ENCODE measurements at places on chromosomes 2 and 18.
A peak's percentile ranks its signal among the peaks of the same experiment; 100 is the strongest.

- DNase-seq = no peak
Measured at GRCh38 chr2:159326569-159327255, 40.2 kb upstream of the WDSUB1 start.

DNA sequence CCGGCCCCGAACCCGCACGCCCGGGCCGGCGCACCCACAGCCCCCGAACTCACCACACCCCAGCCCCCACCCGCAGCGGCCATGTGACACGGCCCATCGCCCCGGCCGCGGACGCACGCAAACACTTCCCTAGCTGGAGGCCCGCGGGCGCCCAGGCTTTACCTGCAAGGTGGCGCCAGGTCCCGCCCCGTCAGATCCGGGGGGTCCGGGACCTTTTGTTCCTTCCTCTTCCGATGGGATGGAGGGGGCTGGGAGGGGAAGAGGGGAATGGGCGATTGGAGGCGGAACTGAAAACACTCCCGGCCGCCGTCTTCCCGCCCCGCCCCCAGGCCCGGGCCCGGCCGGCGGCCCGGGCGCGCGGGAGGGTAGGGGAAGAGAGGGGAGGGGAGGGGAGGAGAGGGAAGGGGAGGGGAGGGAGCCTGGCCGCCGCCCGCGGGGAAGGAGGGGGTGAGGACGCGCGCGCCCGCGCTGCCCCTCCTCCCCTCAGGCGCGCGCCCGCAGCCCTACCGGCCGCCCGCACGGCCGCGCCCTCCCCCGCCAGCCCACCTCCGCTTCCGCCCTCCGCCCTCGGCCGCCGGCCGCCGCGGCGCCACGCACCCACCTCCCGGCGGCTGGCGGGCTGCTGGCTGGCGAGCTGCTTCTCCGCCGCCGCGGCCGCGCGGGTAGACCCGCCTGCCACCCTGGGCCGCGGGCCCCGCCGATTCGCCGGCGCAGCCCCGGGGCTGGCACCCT lies at the start of gene SMAD2:
SMAD2 (minus strand) TSS at position 461 of the 732 bp plus-strand sequence. CDS start 33,903 bp downstream, outside the sequence.
- peak; percentile 84 for DNase-seq

GRCh38 chr2:43370146-43370545 lies 143.7 kb upstream of the ZFP36L2 start:
- no peak for DNase-seq

DNA sequence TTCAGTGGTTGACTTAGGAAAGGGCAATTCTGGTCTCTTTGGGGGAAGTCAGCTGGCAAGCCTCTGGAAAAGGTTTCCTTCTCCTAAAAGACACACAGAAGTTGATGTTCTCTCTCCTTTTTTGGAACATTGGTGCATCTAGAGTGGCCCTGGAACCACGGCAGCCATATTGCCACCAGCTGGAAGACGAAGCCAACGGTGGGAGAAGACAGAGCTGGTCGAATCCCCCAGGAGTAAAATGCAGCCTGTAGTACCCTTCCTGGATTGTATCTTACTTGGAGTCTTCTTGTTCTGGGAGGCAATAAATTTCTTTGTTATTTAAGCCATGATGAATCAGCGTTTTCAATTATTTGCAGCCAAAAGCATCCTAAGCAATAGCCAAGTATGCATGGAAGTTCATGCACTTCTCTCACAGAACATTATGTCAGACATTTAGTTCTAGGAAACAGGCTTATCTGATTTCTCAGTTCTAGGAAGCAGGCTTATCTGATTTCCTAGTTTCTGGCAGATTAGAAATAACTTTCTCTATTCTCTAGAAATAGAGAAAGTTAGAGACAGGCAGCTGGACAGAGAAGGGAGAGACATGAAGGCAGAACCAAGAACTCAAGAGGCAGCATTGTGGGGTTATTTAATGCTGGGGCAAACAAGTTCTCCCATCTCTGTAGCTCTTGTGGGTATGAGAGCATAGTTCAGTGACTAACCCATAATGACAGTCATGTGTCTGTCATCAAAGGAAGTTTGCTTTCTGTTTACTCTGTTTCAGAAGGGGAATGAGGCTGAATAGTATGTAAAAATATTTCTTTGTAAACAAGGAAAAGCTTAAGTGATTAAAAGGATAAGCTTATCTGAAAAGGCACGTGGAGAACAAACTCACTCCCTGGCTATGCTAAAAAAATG lies 40.5 kb upstream of the NABP1 start:
- DNase-seq = peak; percentile 64

GRCh38 chr2:232328032-232328422 lies 50.5 kb upstream of the ALPP start:
- DNase-seq = no peak

DNA sequence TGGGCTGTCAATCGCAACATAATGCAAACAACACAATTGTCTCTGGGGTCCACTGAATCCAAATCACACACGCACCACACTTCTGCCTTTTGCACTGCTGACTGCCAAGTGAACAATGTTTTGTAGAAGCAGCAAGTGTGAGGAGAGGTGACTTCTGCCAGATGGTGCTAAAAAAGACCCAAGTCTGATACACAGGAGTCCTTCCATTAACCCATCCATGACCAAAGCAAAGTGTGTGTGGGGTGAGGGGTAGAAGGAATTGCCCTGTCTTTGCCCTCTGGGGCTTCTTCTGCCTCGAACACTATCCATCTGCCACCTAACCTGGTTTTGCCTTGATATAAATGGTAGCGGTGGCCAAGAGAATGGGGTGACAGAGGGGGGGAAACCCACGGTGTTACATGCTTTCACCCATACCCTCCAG lies 50.0 kb downstream of the C2orf42 start:
- DNase-seq = no peak

GRCh38 chr2:160696087-160696452 lies 202.5 kb upstream of the RBMS1 start:
- no peak for DNase-seq

DNA sequence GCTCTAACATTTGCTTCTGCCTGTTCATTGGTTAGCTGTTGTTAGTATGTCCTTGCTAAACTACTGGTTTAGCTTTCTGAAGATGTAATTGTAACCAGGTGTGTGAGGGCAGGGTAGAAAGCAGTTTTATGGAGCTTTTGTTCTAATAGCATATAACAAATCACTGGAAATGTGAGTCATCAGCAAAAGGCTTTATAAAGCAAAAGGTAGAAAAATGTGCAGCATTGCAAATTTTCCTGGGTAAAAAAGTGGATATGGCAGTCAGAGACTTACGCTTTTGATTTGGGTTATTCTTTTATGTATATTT lies 85.3 kb downstream of the ZNF407 start:
- DNase-seq = no peak

- DNase-seq = no peak
Measured at GRCh38 chr2:236665101-236665500, 95.5 kb downstream of the ACKR3 start.

- no peak for DNase-seq
Measured at GRCh38 chr18:50080932-50081560, 113.9 kb downstream of the MYO5B start.

DNA sequence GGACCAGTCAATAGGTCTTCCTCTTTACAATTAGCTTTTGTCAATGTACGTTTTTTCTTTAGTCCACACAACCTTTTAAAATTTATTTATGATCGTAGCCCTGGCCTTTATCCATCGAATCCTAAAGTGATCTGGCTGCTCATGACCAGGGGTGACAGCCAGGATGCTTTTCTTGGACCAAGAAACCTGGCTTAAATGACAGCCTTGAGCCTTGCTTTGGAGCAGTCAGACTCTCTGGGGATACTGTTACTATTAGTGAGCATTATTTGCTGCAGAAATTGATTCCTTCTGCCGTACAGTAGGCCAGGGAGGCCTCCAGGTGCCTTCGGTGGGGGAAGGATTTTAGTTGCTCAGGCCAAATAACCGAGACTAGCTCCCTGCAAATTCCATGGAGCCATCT lies 70.2 kb downstream of the AGAP1 start:
- DNase-seq = no peak

DNA sequence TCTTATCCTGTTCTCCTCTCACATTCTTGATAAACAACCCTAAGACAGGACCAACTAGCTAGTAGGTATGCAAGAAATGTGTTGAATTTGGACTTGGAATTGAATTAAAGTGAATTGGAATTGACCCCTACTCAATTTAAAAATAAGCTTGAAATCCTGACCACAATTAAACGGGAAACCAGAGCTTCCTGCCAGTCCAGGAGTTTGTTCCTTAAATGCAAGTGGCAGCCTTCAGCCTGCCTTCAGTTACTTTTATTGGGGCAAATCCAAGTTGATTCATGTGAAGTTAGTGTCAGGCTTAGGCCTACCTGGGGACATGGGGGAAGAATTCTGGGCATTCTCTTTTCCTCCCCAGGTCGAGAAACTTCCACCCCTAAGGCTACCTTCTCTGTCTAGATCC lies 457.6 kb downstream of the BCL11A start:
- no peak for DNase-seq

DNA sequence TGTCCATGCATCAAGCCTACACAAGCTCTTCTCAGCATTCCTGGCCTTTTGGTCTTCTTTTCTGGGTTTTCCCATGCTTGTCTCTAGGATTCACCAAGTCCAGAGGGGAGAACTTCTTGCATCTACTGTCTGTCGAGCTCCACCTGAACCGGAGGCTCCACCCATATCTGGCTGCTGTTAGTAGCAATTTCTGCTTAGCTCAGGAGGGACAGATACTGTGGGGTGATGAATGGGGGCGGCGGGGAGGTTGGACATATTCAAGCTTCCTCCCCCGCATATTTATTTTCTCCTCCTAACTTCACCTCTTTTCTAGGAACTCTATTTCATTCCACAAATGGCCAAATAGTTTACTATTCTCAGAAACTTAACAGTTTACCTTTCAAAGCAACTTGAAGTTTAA lies 163.5 kb downstream of the PTH2R start:
- no peak for DNase-seq

GRCh38 chr2:71798266-71799012 lies 345.1 kb downstream of the DYSF start:
- peak; percentile 24 for DNase-seq

Measured in MM.1S (cell line).